Ammon's horn (tissue), 1 donor: ENCODE measurements at places on chromosomes 7 and 10.

- DNase-seq, result no peak
Measured at GRCh38 chr10:74079028-74079935, 71.3 kb downstream of the AP3M1 start.

DNA sequence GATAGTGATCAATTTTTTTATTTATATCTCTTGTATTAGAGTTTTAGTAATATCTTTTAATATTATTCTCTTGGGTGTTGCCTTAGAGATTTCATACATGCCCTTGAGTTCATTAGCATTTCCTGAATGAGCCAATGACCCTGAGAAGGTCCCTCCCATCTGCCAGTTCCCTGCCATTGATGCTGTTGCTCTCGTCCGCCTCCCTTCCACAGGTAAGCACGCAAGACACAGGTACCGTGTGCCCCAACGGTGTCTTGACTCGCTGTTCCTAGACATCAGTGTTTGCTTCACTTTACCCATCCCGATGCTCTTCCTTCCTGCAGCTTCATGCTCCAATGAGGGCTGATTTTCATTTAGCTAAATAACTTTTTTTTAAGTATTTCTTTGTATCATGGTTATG, 19.7 kb upstream of the PWWP2B start:
- DNase-seq, result no peak

GRCh38 chr7:126690848-126691751, 561.6 kb downstream of the GRM8 start:
- DNase-seq, result no peak

DNA sequence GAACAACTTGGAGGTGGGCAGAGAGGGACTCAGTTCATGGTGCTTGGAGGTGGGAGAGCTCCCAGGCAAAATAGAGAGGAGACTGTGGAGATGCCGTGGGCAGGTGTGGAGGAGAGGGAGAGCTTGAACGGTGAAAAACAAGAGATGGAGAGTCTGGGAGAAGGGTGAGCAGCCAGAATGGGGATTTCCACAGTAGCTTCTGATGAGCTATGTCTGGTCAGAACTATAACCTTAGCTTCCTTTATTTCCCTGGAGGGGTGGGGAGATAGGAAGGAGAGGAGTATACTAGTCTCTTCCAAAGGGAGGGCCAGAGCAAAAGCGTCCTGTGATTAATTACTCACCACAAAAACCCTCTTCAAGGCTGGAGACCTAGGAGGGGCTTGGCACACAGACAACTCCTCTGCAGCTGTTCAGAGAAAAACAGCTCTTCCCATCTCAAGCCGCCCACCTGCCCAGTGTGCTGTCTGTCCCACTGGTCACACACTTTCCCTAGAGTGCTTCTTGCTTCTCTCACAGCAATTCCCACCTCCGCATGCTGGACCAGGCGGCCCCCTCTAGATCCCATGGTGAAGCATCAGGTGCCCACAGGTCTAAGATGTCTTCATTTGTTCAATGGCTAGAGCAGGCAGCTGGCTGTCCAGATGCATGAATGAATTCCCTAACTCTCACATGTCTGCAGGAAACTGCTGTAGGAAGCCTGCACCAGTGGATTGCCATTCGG, 41.9 kb downstream of the TAS2R41 start:
- no peak for DNase-seq
